ENCODE measurements at places on chromosomes 13 and 19.
A peak's percentile ranks its signal among the peaks of the same experiment; 100 is the strongest.

DNA sequence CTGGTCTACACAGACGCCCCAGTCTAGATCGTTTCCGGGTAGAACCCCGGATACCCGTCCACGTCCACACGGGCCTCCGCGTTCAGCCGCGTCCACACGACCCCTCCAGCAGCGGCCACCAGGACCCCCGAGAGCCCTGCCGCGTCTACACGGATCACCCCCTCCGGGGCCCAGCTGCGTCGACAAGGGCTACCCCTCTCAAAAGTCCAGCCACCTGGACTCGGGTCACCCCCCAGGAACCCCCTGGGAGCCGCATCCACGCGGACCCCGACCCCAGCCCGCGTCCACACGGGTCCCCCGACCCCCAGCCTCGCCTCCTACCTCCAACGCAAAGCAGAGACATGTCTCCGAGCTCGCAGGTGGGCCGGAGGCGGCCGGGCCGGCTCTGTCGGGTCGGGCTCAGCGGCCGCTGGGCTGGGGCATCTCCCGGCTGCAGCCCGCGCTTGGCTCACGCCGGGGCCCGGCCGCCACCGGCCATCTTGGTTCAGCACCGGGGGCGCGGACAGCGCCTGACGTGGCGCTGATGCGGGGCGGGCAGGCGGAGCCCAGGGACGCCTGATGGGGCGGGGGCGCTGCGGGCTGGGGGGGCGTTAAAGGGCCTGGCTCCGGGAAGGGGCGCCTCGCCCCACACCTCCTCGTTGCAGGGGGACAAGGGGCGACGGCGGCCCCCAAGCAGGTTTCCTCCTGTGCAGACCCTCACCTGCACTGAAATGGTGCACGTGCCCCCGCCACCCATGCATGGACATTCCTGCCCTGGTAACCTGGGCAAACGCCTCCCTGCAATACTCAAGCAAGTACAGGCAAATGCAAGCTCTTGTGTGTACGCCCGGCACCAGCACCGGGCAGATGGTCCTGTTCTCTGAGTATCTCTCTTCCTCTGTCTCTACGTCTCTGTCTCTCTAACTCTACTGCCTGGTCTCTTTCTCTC is at the start of gene UNC13A:
UNC13A (minus strand) TSS at position 498 of the 928 bp plus-strand sequence; CDS start at position 343, 155 bp downstream.
- peak; percentile 62 for DNase-seq

DNA sequence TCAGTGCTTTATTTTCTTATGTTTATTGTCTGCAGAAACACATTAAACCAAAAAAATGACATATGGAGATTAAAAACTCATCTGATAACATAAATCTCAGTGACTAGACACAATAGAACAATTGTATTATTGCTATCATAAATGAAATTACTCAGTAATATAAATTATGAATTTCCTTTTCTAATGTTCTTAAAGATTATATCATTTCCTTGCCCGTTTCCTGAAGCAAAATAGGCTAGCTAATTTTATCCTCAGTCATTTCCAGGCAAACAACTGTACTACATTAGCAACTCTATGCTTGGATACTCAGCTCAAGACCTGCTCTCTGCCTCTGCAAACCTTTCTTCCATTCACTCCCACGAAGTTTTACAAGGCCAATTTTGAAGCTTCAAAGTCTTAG is 61.2 kb downstream of the RFC3 start:
- DNase-seq = no peak

GRCh38 chr13:105948143-105948542 is 587.3 kb downstream of the EFNB2 start:
- no peak for DNase-seq

- no peak for DNase-seq
Measured at GRCh38 chr19:30333291-30334065, 38.7 kb upstream of the ZNF536 start.
